CD4-positive, alpha-beta T cell treated with Interleukin-21 for 1 hour (primary cell): ENCODE measurements at places on chromosomes 6 and 20.

DNA sequence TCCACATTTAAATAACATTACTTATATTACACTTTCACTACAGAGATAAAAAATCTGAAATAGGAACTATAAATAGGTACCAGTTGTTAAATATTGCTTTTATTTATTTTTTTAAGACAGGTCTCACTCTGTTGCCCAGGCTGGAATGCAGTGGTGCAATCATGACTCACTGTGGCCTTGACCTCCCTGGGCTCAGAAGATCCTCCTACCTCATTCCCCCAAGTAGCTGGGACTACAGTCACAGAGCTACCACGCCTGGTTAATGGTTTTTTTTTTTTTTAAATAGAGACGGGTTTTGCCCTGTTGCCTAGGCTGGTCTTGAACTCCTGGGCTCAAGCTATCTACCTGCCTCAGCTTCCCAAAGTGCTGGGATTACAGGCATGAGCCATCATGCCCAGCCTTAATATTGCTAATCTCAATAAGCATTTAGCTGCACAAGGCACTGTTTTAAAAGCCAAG is 17.3 kb downstream of the EEF1E1 start:
- no peak for DNase-seq

DNA sequence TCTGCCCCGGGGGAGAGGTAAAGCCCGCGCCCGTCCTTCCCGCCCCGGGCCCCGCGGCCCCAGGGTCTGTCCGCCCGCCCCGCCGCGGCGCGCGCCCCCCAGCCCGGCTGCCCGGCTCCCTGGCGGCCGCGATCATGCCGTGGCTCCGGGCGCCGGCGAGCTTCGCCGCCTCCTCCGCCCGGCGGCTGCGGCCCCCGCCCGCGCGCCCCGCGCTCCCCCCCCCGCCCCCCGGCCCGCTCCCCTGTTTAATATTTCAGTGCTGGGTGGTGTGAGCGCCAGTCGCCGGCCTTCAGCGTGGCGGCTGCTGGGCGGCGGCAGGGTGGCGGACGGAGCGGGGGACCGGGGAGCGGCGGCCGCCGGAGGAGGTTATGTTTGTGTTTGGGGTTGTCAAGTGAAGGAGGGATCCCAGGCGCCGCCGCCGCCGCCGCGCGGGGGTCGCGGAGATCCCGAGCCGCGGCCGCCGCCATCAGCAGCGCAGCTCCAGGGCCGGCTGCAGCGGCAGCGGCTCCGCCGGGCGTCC is at the start of gene HIVEP1:
HIVEP1 (plus strand) TSS at position 275 of the 520 bp plus-strand sequence. CDS start 3,317 bp downstream, outside the sequence.
- peak; percentile 35 for DNase-seq

DNA sequence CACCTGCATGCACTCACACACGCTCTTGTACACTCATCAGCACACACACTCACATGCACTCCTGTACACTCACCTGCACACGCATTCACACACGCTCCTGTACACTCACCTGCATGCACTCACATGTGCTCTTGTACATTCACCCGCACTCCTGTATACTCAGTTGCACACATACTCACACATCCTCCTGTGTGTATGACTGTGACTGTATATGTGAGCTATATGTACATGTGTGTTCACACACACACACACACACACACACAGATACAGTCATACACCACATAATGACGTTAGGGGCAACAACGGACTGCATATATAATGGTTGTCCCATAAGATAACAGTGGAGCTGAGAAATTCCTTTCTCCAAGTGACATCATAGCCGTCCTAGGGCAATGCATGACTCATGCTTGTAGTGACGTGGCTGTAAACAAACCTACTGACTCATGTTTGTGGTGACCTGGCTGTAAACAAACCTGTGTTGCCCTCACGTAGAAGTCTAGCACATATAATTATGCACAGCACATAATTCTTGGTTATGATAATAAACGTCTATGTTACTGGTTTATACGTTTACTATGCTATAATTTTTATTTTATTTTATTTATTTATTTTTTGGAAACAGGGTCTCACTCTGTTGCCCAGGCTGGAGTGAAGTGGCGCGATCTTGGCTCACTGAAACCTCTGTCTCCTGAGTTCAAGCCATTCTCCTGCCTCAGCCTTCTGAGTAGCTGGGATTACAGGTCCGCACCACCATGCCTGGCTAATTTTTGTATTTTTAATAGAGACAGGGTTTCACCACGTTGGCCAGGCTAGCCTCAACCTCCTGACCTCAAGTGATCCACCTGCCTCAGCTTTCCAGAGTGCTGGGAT is 22.8 kb upstream of the TAF4 start:
- DNase-seq: no peak

DNA sequence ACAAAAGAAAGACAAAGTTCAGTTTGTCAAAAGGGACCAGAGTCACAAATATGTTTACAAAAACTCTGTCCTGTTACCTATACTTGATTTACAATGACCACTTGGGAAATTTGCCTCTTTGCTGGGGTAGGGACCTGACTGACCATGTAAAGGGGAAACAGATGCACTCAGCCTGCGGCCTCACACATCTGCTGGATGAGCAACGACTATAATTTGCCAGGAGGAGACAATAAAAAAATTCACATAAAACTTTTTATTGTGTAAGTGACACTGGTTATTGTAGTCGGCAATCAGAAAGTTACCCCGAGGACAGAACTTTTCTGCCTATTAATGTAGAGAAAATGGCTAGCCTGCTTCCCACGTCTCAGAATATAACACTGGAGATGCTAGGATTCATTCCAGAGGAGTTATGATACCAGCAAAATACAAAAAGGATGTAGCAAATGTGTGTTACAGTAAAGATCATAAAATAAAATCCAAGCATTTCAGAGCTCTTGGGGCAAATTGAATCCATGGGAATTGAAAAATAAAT is 415.4 kb upstream of the SPTLC3 start:
- no peak for DNase-seq

- DNase-seq: no peak
Measured at GRCh38 chr6:32386040-32386439, 14.3 kb upstream of the TSBP1 start.

DNA sequence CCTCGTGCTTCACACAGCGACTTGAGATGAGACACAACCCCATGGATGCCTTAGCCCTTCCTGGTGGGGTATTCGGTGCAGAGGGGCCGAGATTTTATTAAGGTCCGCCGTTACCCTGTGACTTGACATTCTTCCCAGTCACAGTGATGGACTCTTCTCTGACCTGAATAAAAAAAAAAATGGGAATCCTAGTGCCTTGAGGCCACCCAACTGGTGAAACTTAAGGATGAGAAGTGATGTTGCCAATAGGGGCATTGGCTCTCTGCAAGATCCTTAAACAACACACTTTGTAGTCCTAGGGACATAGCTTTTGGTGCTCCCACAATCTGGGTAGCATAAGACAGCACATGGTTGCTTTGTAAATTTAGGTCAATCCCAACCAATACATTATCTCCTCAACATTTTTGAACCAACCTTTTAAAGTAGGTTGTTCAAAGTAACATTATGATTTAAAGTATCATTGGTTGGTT is 814 bp upstream of the ADNP start:
- DNase-seq: no peak

- no peak for DNase-seq
Measured at GRCh38 chr6:167161851-167162467, 4.2 kb upstream of the GPR31 start.

GRCh38 chr6:141133346-141133745 is 999.4 kb upstream of the GJE1 start:
- no peak for DNase-seq

DNA sequence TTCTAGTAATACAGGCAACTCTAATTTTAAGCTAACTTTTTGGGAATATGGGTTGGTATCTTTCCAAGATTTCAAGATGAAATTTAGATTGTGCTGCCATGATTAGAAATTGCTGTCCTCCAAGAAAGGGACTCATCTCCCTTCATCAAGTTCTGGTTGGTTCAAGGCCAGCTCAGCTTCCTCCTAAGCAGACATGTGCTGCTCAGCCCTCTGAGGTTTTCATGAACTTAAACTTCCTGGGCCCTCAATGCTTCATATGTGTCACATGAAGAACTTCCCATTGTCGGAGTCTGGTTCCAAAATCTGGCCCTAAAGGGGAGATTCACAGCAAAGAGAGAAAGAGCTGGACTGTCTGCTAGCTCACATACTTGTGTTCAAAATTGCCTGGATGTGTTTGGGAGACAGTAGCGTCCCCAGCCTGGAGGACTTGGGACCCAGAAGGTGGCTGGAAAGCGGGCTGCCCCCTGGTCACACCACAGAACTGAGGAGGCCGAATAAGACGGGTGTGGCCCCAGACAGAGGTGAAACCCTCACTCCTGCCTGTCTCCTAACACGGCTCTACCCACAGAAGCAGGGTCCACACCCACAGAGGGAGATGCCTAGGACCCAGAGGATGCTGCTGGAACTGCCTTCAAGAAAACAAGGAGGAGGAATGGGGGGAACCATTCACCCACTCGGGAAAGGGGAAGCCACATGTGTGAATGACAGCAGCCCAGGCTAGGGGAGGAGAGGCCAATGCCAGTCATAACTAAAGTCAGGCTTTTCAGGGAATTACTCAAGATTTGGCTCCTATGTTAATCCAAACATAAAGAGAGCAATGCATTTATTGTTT is 54.3 kb upstream of the GPR31 start:
- no peak for DNase-seq

DNA sequence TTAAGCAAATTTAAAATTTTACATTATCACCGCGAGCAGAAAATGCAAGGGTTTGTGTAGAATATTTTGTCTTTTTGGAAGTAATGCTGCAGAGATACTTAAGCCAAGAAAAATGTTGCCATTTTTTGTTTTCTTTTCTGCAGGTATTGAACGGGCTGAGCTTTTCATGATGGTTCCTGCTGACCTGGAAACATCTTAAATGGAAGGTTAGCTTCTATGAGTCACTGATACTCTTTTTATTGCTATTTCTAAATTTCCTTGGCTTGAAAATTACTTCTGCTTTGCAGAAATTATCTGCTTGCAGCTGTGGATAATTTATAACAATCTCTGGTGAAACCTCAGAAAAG is 12.7 kb downstream of the SYTL3 start:
- no peak for DNase-seq

- DNase-seq: no peak
Measured at GRCh38 chr6:15475261-15475660, 187.6 kb downstream of the DTNBP1 start.

GRCh38 chr6:56923565-56923964 is 31.3 kb upstream of the BEND6 start:
- no peak for DNase-seq

- no peak for DNase-seq
Measured at GRCh38 chr6:107796156-107796555, 28.0 kb downstream of the SCML4 start.

DNA sequence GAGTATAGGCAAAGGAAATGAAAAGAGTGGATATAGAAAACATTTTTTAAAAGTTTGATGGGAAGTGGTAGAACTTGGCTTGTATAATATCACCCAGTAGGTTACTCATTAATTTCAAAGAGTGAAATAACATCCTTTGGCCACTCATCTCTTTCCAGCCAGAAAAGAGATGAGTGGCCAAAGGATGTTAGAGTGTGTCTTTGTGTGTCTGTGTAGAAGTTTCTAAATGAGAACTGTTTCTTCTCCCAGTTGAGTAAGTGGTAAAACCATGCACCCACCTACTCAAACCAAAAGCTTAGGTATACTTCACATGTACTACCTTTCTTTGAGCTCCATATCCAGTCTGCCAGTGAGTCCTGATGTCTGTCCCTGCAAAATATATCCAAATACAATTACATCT is 47.7 kb upstream of the TMEM244 start:
- DNase-seq: no peak

- no peak for DNase-seq
Measured at GRCh38 chr6:57162028-57162427, 10.1 kb upstream of the BAG2 start.

GRCh38 chr20:56395166-56395565 is 2.7 kb downstream of the CSTF1 start:
- no peak for DNase-seq

DNA sequence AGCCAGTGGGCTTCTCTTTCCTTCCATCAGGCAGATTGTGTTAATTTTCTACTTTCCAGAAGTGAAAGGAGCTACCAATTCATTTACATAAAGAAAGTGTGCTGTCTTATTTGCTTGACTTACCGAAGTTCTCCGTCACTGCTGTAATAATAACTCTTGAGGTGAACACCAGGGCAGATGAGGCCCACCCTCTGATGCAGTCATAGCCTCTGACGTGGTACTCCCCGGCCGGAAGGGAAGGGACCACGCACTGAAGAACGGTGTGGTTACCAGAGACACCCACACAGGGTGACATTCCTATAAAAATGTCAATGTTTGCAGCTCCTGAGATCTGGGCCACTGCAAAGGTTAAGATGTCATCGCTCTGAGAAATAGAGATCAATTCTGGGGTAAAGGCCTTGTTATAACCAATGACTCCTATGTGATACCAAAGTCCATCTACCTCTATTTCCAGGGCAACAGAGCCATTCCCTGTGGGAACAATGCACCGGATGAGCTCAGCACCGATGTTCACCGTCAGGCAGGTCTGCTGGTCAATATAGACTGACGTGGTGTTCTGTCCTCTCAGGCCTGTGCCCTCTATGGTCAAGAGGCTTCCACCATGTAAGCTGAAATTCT is 62.9 kb downstream of the PKHD1 start:
- DNase-seq: no peak

DNA sequence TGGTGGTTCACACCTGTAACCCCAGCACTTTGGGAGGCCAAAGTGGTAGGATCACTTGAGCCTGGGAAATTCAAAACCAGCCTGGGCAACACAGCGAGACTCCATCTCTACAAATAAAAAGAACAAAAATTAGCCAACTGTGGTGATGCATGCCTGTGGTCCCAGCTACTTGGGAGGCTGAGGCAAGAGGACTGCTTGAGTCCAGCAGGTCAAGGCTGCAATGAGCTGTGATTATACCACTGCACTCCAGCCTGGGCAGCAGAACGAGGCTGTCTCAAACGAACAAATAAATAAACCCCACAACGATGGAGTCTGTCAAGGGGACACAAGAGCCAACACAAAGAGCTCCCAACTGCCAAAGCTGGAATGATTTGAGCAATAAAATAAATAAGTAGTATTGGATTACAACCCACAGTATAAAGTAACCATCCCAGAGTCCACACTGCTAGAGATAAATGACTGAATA is 13.5 kb downstream of the ZMYND8 start:
- DNase-seq: no peak

DNA sequence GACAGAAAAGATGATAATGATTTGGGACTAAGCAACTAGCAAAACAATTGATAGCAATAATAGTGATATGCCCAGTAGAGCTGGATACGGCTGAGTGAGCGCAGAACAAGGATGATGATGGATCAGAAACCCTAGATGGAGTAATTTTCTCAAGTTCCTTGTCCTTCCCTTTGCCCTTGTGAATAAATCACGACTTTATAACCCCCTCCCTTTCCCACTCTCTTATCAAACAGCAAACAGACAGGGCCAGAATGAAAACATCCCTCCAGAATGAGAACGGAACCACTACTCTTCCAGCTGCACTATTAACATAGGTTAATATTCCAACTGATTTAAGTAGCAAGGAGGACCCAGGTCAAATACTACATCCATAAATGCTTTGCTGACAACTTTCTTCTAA is 1.3 kb upstream of the MTFR2 start:
- DNase-seq: no peak

GRCh38 chr6:100228437-100228833 is 234.4 kb upstream of the MCHR2 start:
- DNase-seq: no peak

- no peak for DNase-seq
Measured at GRCh38 chr6:14373648-14374437, 256.3 kb downstream of the CD83 start.

- no peak for DNase-seq
Measured at GRCh38 chr20:45462711-45463509, 6.6 kb upstream of the WFDC2 start.
